Stimulated activated CD4-positive, alpha-beta T cell treated with anti-CD3 and anti-CD28 coated beads, Interleukin-4, amount 100 ng/mL, for 24 hours (primary cell): ENCODE measurements at places on chromosomes 11 and 22.
A peak's percentile ranks its signal among the peaks of the same experiment; 100 is the strongest.

DNA sequence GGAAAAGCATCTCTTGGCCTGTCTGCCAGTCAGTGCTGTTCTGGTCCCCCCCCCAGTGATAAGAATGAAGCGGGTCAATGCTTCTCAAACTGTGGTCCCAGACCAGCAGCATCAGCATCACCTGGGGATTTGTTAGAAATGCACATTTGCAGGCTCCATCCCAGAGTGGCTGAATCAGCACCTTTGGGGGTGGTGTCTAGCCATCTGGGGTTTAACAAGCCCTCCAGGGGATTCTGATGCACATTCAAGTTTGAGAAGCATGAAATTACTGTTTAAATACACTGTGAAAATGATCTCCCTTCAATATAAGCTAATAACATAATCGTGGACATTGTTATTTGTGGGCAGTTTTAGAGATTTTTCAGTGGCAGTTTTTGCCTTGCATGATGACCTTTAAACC lies 133.5 kb downstream of the MYO18B start:
- no peak for DNase-seq

- no peak for DNase-seq
Observed at GRCh38 chr11:128152796-128153696, 434.3 kb downstream of the ETS1 start.

DNA sequence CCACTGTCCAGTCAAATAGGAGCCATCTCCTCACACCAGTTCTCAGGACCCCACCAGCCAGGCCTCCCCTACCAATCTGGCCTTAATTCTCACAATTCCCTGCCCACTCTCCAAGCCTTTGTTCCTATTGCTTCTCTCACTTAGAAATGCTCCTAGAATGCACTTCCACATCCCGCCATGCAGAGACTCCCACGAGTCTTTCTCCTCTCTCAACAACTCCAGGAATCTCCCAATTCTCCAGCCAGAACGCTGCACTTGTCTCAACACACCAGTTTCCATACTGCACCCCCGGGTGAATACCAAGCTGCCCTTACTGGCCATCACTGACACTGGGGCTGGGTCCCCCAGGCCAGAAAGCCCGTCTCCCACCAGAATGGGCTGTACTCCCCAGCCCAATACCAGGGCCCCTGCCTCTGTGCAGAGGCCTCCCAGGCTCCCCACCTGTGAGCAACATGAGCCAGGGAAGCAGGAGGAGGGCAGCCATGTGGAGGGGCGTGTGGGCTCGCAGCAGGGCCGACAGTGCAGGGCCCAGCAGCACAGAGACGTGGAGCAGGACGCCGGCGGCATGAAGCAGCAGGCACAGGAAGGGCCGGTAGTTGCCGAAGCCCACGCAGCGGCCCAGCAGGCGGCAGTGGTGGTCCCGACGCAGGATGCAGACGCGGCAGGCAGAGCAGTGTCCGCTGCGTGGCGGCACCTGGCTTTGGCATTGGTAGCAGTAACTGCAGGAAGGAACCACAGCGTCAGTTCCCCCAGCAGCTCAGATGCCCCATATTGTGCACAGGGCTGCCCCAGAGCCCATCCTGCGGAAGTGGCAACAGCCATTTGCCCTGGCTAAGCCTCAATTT lies 2.4 kb downstream of the ZDHHC24 start:
- peak; percentile 40 for DNase-seq

DNA sequence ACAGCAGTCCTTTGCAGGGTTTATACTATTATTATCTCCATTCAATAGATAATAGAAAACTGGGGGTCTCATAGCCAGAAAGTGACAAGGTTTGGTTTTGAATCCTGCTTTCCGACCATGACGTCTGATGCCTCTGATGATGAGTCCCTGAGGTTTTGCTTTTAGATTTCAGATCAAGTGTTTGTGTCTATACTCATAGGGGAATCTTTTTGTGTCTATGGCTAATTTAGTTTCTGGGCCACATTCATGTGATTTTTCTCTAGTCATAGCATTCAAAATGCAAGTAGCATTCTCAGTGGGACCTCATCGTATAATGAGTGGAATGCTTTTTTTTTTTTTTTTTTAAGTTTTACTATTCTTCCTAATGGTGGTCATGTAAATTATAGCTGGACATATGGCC lies 72.9 kb downstream of the TNRC6B start:
- DNase-seq, result peak; percentile 41

GRCh38 chr22:30408388-30409102 lies 11.7 kb downstream of the SEC14L2 start:
- DNase-seq, result no peak

DNA sequence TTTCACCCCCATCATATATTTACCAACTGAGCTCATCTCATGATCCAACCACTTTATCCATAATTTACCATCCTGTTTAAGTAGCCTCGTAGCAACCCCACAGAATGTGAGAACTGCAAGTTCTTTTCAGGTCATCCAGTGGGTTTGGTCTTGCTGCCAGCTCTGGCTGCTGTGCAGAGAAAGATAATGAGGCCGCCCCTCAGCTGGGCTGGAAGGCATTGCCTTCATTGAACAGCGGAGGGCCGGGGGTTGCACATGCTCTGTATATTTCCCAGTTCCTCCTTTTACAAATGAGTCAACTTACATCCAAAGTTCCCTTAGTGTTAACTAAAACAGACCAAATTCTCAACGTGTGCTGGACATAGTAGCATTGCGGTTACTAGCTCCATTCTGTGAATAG lies 96.7 kb downstream of the SYN3 start:
- no peak for DNase-seq

GRCh38 chr11:120511820-120512738 lies 531 bp downstream of the GRIK4 start:
- DNase-seq, result no peak

GRCh38 chr11:10122326-10123197 lies 171.5 kb downstream of the SBF2 start:
- no peak for DNase-seq

- peak; percentile 14 for DNase-seq
Observed at GRCh38 chr11:11931461-11932055, 76.9 kb downstream of the DKK3 start.

GRCh38 chr11:18540207-18541009 lies 13.7 kb upstream of the TSG101 start:
- DNase-seq, result no peak

GRCh38 chr11:105781807-105782206 lies 171.9 kb downstream of the GRIA4 start:
- no peak for DNase-seq
